ENCODE measurements at places on chromosomes 11 and 22.

DNA sequence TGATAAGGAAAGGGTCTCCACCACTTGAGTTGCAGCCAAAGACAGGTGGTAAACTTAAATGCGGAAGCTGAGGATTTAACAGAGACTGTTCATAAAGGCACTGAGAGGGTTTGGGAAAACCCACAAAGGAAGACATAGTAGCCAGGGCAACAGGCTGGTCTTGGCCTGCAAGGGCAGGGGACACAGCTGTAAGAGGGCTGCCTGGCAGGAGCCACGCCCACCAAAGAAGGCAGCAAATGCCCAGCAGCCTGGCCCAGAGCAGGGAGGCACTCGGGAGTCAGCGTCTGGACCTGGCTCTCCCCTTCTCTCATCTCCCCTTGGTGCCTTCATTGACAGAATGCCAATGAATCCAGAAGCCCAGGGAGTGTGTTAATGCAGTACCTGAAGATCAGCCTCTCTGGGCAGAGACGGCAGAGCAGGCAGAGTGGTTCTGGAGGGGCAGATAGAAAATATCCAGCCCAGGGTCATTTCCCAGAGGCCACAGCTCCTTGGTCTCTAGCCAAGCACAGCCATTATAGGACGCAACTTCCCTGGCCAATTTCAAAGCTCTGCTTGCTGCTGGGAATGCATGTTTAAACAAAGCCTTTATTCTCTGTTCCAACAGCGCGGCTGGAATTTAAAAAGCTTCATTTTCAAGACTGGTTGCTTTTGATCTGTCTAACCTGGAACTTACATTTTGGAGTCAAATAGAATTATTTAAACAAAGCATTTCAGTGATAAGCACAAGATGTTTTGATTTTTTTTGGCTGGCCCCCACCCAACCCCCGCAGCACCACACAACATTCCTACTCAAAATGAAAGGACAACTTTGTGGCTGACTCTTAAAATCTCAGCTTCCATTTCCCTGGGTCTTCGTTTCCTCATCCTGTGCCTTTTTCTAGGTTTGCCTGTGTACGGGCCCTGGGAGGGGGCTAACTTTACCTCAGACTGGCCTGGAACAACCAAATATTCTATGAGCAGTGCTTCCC lies 125.6 kb upstream of the LMO1 start:
- no peak for DNase-seq

DNA sequence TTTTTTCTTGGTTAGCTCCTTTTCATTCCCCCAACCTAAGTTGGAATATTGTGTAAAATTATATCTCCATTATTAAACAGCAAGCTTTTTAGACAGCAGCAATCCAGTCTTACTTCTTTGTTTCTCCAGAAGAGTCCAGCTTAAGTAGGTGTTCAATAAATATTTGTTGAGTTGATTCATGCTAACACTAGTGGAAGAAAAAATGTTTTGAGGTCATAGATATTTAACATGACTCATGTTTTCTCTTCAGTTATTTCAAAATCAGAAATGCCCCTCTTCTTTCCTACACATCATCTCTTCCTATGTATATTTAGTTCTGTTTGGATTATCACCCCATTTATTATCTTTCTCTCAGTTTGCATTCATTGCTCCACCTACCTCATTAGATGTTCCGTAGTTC lies 20.3 kb downstream of the CCDC83 start:
- DNase-seq = no peak

- DNase-seq = no peak
Measured at GRCh38 chr11:10605941-10606381, 37.5 kb upstream of the LYVE1 start.

DNA sequence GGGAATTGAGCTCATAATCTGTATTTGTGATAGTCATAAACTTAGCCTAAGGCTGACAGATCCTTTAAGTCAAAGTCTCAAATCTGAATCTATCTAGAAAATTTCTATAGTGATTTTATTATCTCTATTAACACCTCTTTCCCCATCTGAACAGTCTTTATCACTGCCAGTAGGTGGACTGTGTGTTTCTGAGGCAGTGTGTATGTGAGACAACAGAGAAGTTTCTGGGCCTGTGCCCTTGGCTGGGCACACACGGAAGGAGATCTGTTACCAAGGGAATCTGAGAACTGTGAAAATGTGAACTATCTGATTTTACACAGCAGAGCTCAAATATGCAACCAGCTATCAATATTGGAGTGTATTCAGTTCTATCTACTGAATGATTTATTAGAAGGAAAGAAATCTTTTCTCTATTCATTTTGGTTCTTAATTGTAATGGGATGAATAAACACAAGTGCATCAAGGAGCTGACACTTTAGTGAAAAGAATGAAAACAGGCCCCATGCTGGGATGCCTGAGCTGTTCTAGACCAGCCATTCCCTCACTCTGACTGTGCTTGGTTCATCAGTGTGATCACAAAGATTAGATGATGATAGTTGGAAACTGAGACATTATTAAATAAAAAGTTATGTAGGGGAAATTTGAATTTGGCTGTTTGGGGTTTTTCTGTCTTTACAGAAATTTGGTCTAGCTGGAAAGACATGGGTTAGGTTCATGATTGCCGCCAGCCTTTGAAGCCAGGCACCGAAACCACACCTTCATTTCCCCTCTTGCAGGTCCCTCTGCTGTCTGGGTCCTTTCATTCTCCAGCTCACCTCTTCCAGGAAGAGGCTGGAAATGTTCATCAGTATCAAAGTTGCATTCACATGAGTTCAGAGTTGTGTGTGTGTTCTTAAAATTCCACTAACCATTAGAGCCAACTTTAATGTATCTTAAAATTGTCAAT lies 68.1 kb downstream of the LIF start:
- DNase-seq = no peak

GRCh38 chr11:64868904-64869570 lies 9.4 kb downstream of the EHD1 start:
- no peak for DNase-seq
